Common myeloid progenitor, CD34-positive (primary cell): ENCODE measurements at places on chromosomes 3 and 15.
A peak's percentile ranks its signal among the peaks of the same experiment; 100 is the strongest.

- no peak for DNase-seq
These were observed 345.1 kb downstream of the PLOD2 start for GRCh38 chr3:145815707-145816413.

- no peak for DNase-seq
These were observed 51.4 kb upstream of the LIPC start for GRCh38 chr15:58380280-58380945.

DNA sequence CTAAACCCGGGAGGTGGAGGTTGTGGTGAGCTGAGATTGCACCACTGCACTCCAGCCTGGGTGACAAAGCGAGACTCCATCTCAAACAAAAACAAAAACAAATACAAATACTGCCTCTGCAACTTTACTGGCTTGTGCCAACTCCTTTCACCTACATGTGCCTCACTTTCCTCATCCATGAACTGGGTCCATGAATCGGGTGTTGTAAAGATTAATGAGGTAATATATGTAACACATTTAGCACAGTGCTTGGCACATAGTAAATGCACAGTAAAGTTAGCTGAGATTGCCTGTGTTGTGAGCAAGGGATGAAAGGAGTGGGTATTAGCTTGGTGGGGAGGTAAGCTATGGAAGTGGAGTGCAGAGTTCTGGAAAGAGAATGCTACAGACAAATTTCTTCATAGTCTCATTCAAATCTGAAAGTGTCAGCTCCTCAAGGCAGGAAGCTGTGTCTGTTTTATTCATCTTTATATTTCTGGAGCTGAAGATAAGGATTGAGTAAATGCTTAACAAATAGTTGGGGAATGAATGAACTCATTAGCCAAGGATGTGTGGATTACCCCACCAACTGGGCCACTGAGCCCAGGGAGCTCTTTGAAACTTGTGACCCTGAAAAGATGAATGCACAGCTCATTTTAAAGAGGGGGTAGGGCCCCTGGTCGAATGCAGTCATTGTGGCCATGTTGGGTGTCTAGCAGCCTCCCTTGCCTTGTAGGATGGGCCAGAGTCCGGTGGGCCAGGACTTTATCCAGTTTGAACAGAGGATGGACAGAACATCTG is 7.7 kb upstream of the CDCP1 start:
- DNase-seq: no peak

GRCh38 chr3:45807133-45807532 is 10.8 kb upstream of the SLC6A20 start:
- DNase-seq: no peak

GRCh38 chr15:74884428-74885223 is 5.2 kb upstream of the MPI start:
- no peak for DNase-seq

DNA sequence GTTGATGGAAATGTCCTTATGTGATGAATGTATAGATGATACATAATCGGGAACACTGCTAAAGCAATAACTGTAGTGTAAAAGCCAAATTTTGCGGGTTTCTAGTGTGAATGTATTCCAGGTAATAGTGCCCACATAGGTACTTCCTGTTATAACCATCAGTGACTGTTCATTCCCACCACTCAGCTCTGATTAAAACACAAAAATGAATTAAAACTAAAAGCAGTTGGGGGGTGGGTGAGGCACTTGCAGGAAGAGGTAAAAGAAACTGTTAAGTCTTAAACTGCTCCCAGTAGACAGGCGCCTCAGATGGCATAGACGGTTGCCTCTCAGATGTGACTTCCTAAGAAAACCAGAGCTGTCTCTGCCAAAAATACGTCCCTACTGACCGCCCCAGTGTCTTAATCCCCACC is 893 bp upstream of the MTHFS start:
- no peak for DNase-seq

DNA sequence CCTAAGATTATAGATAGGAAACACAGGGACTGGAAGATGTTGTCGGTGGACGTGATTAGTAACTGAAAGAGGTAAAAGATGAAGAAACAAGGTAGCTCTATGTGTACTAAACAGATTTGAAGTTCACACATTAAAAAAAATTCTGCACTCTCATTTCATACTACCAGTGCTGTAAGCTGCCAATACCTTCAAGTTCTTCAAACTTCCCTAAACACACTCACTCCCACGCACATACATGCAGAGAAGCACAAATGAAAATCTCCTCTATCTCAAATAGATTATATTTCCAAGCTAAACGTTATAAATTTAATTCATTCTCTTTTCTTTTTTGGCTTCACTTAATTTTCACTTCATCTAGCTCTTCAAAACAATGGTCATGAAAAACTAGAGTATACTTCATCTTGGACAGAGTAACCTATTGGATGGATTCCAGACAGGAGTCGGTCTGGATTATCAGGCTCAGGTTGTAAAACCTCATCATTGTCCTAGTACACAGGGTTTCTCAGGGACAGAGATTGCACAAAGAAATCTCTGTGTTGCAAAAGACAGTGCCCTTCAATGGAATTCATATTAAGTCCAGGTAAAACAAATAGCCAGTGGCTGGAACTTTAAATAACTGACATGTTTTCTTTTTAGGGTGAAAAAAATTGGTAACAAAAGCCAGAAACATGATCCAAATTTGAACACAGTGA is 408.1 kb upstream of the ZNF385D start:
- DNase-seq: no peak

GRCh38 chr3:195762249-195762585 is 41.4 kb downstream of the MUC20 start:
- no peak for DNase-seq

- no peak for DNase-seq
These were observed 14.8 kb upstream of the DIPK2A start for GRCh38 chr3:143956838-143957237.

GRCh38 chr3:123258811-123259420 is 57.2 kb downstream of the SEC22A start:
- DNase-seq: peak; percentile 83

- DNase-seq: no peak
These were observed 635 bp downstream of the TUBGCP5 start for GRCh38 chr15:23038726-23039142.

DNA sequence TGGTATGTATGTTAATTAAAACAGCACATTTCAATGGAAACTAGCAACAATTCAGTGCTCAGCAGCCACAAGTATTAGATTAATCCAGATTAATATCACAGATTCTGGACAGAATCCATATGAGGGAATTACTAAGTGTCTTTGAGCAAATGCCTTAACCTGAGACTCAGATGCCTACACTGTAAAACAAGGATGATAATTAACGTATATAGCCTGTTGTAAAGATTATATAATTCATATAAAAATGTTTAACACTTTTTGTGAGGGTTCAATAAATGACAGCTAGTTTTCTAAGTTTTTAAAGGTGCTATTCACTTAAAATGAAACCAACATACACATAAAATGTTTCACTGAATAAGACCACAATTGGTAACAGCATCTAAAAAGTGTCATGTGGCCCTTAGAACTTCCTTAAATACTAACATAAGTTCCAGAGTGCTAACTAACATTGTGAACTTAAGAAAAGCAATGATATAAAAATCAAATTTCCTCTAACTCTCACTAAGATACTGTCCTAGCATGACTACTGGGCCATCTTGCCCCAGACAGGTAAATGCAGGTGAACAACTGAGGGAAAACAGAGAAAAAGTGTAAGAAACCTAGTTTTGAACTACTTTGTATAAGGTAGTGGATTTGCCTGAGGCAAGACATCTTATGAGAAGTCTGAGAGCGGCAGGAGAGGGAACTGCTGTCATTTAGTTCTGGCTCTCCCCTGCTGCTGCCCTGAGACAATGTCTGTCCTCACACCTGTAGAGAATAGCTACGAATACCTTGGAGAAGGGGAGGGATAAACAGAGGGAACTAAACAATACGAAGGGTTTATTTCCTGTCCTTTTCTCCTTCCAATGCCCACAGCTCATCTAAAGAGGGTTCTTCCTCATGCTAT is 151.3 kb downstream of the ADAM10 start:
- DNase-seq: no peak

GRCh38 chr3:116678853-116679252 is 30.7 kb upstream of the TUSC7 start:
- DNase-seq: no peak

DNA sequence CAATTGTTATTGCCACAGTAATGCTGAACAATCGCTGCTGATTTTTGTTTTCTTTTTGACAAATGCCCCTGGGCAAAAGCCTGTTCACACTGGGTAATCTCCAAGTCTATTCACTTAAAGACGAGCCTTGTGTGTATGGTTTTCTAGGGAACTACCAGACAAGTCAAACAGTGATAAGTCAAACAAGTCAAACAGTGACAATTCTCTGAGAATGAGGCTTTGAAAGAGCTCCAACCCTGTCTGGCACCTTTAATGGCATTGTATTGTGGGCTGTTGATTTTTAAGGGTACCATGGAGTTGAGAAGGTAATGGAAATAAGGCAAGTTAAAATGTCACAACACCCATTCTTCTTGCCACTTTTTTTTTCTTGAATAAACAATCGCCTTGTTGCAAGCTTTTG is 59.4 kb upstream of the TMC3 start:
- no peak for DNase-seq

- no peak for DNase-seq
These were observed 37.4 kb upstream of the LDHAL6B start for GRCh38 chr15:59169251-59169708.

GRCh38 chr15:90872486-90873184 is 4.2 kb downstream of the FURIN start:
- DNase-seq: peak; percentile 47

DNA sequence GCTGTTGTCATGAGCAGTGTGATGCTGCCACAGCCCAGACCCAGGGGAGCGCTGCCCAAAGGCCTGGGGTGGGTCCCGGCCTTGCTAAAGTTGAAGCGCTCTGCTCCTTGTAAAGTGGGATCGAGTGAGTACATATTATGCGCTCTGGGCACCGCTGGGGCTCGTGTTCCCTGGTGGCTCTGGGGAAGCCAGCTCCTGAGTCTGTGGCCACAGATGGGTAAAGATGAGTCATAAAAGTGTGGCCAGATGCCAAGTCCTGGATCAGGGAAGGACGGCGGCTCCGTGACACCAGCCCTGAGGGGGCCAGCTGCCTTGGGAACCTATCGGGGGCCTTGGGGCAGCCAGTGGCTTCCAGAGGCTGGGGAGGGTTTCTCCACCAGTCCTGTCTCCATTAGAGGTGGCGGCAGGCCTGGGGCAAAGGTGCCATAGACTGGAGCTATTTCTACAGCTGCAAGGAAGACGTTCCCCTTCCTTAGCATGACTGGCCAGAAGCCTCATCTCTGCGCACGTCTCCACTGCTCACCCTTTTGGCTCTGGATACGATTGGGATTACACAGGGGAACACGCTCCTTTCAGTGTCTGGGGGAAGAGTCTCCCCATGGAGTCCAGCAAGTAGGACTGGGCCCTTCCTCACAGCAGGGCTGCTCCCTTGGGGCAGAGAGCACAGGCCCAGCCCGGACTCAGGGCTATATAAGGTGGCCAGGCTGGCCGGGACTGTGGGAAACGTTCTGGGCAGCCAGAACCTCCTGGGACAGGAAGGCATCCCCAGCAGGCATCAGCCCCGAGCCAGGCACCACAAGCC is 1.2 kb upstream of the ITIH4 start:
- no peak for DNase-seq

- no peak for DNase-seq
These were observed 22.7 kb downstream of the TMEM207 start for GRCh38 chr3:190426806-190427507.

DNA sequence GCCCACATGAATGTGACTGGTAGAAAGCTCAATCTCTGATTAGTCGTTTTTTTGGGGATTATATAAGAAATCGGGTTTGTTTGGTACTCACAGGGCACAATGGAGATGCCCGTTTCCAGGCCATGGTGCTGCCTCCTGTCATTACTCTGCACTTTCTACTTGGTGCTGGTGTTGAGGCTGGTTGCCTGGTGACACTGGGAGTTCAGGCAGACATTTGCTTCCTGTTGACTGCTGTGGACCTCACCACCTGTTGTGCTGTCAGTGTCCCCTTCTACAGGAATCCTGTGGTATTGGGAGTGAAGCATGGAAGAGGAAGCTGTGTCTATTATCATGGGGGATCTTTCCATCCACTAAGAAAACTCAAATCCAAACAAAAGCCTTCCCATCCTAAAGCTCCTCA is 227.2 kb upstream of the TBL1XR1 start:
- peak; percentile 54 for DNase-seq

DNA sequence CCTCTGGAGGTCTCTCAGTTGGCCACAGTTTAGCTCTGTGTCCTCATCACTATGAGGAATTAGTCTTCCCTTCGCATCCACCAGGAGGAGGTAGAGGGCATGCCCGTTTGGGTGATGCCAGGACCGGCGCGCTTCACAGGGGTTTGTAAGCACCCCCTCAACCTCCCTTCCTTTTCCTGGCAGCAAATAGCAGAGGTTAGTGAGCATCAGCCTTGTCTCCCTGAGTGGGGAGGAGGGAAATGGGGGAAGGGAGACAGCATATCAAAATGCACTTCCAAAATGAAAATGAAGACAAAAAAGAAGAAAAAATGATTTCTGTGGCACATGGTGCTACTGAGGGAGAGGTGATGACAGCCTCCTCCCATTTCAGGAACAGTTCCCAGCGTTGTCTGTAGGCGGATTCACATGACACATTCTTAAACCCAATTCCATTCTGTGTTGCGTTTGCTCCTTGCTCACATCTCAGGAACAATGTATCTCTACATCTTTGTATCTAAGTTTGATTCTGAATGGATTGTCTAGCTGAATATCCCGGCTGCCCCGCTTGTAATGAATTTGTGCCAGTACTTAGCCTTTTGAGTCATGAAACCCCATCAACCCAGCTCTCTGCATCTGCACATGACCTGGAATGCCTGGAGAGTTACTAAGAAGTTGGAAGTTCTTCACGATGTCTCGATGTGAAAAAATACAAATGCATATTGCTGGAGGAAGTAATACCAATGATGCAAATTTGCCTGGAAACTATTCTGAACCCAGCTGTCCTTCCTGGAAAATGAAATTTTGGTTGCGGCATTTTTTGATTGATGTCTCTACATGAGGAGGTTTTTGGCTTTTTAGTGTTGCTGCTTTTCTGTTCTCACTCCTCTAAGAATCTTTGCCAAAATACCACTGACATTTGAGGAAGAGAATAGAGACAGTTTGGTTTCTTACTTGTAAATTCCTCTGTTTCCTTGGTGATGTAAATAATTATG is 45.2 kb downstream of the TYRO3 start:
- peak; percentile 81 for DNase-seq

GRCh38 chr3:97763586-97764406 is 762 bp upstream of the ARL6 start:
- DNase-seq: no peak

GRCh38 chr3:180358179-180358578 is 243.8 kb upstream of the TTC14 start:
- no peak for DNase-seq

DNA sequence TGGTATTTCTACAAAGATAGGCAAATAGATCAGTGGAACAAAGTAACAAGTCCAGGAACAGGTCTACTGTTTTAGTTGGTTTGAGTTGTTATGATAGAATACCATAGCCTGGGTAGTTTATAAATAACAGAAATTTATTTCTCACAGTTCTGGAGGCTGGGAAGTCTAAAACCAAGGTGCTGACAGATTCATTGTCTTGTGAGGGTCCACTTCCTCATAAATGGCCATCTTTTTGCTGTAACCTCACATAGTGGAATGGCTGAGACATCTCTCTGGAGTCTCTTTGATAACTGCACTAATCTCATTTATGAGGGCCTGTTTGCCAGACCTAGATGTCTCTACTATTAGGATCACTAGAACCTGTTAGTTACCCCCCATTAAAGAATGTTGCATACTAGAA is 152.3 kb upstream of the MYRIP start:
- DNase-seq: no peak

- DNase-seq: no peak
These were observed 31.2 kb upstream of the MUSTN1 start for GRCh38 chr3:52865994-52866393.
